ENCODE measurements at places on chromosomes 3 and 15. TPM values are rescaled to one million over a fixed set of nuclear protein-coding genes. Genes with fewer than 3 reads are reported as not detected.

DNA sequence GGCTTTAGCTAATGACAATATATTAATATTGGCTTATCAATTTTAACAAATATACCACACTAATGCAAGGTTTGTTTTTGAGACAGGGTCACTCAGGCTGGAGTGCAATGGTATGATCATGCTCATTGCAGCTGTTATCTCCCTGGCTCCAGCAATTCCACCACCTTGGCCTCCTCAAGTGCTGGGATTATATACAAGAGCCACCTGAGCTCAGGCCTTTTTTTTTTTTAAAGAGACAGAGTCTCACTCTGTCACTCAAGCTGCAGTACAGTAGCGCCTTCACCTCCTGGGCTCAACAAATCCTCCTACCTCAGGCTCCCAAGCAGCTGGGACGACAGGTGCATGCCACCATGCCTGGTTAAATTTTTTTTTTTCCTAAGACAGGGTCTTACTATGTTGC is 11.7 kb downstream of the DLG1 start:
- DNase-seq = no peak

DNA sequence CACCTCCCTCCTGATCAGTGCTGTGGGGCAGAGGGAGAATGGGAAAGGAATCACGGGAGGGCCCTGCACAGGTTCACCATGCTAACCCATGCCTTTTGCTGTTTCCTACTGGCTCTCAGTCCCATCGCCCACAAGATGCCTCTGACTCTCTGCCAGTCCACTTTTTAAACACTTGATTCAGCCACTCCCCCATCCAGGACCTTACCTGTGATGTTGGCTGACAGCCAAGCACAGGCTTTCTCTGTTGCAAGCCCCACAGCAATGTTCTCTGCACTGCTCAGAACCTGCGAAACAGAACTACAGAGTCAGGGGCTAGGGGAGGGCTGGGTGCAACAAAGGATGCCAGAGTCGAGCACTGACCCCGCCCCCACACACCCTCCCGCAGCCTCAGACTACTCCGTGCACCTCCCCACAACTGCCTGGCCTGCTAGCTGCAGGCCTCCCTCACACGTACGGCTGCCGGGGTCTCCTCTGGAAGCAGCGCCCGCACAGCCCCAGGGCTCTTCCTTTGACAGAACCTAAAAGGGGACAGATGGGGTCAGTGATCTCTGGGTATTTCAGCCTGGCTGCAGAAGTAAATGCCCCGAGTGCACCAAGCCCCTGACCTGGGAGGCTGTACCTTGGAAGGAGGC is 9.1 kb downstream of the CDAN1 start:
- DNase-seq = no peak

DNA sequence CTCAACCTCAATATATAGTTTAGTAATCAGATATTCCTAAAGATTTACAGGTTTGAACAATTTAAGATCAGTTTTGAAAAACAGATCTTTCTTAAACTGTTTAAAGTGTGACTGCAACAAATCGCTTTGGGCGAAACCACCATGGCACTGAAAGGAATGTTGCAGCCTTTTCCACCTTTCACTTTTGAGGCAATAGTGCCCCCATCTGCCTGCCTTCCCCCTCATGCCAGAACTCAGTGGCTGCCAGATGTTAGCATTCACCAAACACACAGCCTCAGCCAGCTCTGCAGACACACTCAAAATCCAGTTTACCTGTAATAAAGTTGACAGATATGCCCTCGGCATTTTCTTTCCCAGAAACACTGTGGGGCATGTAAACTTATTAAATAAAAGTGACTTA is 3.3 kb downstream of the LYSMD4 start:
- no peak for DNase-seq

The COL6A6 gene
- not detected for polyA plus RNA-seq

- no peak for DNase-seq
Measured at GRCh38 chr3:29827756-29828155, 546.9 kb downstream of the RBMS3 start.

The SGO1 gene
- polyA plus RNA-seq = 0.50 TPM

The NR1D2 gene
- polyA plus RNA-seq = 70.5 TPM

- DNase-seq = no peak
Measured at GRCh38 chr3:11245827-11246662, 26.2 kb upstream of the ATG7 start.

Measured in CD4-positive, alpha-beta memory T cell (primary cell).